ENCODE measurements at places on chromosomes 1 and 21.

DNA sequence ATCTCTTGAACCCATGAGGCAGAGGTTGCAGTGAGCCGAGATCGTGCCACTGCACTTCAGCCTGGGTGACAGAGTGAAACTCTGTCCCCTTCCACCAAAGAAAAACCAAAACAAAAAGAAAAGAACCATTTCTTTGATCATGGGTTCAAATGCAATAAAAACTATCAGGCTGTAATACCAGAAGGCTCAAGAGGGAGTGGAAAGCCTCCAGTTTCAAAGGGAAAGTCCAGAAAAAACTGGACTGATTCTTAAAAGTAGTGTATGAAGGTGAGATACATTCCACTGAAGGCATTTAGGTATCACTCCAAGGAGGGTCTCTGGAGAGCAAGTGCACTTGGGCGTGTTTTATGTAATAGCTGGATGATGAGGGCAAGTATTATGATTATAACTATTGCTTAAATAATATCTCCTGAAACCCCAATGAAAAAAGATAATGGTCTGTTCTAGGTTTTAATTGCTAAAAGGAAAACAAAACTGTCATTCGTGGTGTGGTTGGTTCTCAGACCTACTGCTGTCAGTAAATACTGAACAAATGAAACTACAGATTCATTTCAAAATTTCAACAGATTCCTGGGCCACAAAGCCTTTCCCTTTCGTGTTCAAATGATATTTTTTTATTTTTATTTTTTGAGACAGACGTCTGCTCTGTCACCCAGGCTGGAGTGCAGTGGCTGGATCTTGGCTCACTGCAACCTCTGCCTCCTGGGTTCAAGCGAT is 6.0 kb upstream of the CAMTA1 start:
- no peak for DNase-seq

DNA sequence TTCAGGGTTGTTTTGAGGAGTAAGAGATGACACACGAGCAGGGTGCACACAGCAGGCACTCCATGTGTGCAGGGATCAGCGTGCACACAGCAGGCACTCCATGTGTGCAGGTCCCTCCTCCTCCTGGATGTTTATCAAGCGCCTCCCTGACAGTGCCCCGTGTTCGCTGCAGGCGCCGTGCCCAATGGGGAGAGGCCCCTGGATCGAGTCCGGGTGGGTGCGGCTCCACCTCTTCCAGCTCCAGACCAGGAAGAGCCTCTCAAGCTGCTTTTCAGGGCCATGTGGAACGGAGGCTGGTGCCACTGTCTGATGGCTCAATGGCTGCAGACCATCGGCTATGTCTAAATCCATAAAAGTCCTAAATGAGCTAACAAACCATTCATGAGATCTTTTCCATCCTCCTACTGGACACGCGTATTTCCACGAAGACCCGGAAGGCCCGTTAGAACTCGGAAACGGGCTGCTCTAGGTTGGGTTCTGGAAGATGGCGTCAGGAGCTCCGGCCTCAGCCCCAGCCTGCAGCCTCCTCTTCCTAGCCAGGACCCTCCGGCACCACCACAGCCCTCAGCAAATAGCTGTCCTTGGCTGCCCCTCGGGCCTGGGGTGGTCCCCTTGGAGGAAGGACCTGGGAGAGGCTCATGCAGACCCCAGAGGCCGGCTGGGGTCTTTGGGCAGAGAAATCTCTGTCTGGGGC is 36.0 kb downstream of the RRP1 start:
- DNase-seq: no peak

DNA sequence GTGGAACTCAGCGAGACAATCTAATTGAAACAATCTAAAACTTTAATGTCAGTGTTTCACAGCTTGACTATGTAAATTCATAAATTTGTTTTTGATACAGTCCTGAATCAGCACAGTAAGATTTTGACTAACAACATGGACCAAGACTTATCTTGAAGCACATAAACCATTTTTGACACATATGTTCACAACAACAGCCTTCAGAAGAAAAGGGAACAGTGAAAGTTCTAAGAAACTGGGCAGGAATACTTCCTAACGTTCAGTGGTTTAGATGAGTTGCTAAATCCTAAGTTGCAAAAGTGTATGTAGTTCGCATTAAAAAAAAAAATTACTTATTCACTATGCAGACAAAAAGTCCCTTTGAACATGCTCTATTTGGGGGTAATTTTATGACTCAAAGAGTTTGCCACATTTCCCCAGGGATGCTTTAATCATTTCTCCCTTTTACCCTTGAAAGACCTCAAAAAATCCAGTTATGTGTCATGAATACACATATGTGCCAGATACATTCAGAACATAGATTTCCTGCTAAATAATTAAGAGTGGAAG is 120.2 kb downstream of the MRPL39 start:
- no peak for DNase-seq

DNA sequence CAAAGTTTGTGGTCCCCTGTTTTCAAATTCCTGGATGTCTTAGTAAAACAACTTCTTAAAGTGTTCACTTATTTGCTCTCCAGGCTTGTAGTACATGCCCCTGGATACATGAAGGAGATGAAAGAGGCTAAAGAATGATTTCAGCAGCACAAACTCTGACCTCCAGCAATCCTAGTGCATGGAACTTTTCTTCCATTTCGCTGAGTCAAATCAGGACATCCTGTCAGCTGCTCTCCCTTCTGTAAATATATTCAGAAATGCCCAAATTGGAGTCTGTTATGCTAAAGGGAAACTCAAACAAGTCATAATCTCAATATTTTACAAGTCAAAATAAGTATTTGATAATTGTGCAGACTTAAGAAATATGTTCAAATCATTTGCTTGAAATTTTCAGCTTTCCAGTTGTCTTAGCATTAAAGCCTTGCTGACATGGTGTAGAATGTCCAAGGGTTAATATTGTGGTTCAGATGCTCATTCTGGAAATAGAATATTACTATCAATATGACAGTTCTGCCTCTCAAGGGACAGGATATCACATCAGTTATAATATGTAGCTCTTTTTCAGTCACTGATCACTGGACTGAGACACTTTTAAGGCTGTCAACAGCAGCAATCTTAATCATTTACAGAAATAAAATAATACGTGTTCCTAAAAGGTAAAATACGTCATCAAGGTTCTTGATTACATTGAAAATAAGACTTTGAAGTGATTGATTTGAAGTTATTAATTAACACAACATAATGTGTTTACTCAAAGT is 1157.3 kb downstream of the PLA2G4A start:
- no peak for DNase-seq

DNA sequence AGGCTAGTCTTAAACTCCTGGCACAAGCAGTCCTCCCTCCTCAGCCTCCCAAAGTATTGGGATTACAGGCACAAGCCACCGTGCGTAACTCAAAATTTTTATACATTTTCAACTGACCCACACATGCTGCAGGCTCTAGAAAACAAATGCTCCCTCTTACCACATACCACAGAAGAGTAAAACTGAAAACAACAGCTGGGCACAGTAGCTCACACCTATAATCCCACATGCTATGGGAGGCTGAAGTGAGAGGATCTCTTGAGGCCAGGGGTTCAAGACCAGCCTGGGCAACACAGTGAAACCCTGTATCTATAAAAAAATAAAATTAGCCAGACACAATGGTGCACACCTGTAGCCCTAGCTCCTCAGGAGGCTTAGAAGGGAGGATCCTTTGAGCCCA is 56.7 kb downstream of the AKT3 start:
- no peak for DNase-seq

DNA sequence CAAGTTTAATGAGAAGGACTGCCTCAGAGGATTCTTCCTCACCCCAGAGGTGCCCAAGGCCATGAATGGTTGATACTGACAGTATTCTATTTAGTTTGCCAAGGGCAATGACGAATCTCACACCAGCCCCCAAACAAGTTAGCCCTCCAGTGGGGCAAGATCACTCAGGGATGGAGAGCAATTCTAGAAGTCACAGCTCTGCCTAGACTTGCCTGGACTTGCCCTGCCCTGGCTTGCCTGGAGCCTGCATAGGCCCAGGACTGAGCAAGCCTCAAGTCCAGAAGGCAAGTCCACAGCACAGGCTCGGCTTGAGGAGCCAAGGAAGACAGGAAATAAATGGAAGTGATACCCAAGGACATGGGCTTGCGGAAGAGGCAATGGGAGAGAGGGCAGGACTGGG is 39.5 kb upstream of the RGS16 start:
- DNase-seq: no peak

- no peak for DNase-seq
Measured at GRCh38 chr1:185480545-185480944, 163.5 kb upstream of the IVNS1ABP start.

DNA sequence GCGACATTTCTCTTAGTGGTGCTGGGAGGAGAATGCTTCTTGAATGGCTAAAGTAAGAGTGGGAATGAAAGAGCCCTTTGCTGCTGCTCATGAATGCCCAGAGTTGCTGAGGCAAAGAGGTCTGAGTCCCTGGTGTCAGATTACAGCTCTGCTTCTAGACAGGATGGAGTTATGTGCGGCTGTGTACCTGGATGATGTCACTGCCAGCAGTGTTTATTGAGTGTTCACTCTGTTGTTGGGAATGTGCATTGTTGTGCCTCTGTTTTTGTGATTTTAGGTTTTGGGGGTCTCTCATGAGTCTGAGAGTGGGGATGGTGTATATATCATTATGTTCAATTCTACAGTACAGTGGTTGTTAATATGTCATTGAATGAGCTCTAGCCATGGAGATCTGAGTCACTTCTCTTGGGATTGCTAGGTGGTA is 2.7 kb downstream of the CDC14A start:
- DNase-seq: no peak

DNA sequence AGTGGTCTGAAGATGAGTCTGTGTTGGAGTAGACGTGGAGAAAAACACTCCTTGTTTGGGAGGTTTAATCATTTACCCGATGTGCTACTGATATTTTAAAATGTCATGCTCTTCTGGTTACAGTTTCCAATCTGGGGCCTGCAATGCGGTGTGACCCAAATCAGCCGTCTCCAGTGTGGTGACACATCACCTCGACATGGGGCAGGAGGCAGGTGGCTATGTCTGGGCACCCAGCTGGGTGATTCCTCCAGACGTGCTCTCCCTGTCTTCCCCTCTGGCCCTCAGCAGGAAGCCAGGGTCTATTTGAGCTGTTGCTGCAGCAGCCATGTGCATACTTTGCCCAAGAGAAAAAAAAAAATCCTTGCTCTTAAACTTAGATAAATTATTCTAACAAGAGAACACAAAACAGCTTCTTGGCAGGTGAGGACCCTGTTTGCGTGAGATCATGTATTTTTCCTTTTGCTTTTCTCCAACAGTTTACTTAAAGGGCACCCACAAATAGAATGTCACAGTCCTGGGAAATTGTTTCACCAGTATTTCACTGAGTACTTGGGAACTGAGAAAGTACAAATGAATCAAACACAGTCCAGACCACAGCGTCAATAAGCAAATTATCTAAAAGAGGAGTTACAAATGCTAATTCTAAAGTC is 38.9 kb upstream of the MAP10 start:
- no peak for DNase-seq

DNA sequence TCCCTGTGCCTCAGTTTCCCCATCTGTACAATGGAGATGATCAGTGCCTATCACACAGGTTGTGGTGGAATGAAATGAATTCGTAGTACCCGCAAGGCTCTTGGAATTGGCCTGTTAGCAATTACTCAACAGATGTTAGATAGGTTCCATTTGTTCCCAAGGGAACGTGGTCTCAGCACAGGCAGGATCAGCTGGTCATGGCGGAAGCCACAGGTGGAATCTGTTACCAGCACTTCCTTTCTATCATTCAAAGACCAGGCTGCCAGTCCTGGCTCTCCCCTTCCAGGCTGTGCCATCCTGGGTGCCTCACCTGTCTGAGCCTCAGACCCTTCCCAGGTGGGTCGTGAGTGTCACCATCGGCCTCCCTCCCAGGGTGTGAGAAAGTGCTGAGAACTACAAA is 61.5 kb downstream of the FBXO2 start:
- DNase-seq: no peak

DNA sequence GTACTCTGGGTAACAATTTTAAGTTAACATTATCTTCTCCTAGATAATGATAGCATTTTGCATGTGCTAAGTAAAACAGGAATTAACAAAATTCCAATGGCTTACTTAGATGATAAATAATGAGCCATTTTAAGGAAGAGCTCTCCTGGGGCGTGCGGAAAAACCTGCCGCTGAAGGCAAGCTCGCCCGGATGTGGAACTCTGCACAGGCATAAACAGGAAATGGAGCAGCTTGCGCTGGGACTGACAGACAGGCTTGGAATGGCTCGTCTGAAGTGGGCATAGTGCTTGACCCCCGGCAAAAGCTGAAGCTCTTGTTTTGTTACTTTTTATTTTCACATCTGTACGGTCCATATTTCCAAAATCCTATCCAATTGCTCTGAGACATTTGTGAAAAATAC is 169.2 kb downstream of the ZNF281 start:
- DNase-seq: no peak

- DNase-seq: no peak
Measured at GRCh38 chr1:28927648-28928313, 13.4 kb downstream of the EPB41 start.

- DNase-seq: no peak
Measured at GRCh38 chr1:216076751-216077150, 346.5 kb downstream of the USH2A start.

DNA sequence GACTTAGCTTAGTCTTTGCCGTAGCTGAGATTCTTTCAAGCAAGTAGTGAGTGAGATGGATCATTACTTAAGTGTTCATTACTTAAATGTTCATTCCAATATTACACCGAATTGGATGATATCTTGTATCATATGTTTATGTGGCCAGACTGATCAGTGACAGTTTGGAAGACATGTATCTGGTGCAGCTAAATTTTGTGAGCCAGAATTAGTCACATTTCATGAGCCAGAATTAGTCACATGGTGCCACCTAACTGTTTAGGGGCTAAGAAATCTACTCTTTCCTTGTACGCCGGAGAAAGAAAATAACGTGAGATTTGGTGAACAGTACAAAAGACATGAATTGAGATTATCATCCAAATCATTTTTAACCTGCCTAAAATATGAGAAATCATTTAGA is 355.6 kb downstream of the USP25 start:
- DNase-seq: peak; percentile 17
